Ovary (tissue), 10 donors: ENCODE measurements at places on chromosomes 3 and 15. TPM values are rescaled to one million over a fixed set of nuclear protein-coding genes. Genes with fewer than 3 reads are reported as not detected.

The FGF12 gene
- 4.0 TPM for polyA plus RNA-seq

DNA sequence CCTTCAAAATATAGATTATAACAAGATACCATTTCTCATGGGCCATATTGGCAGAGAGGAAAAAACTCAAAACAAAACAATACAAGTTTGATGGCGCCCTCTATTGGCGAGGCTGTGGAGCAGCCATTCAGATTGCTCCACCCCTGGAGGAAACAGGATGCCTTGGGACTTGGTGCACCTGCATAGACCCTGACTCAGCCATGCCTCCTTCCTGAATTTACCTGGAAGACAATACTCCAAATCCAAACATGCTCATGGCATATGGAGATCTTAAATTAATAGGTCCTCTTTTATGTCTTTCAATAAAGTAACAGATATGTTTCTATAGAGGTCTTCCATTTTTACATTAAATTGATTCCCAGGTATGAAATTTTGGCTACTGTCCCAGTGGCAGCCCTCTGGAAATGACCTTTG, 90.0 kb downstream of the APBA2 start:
- DNase-seq: no peak

DNA sequence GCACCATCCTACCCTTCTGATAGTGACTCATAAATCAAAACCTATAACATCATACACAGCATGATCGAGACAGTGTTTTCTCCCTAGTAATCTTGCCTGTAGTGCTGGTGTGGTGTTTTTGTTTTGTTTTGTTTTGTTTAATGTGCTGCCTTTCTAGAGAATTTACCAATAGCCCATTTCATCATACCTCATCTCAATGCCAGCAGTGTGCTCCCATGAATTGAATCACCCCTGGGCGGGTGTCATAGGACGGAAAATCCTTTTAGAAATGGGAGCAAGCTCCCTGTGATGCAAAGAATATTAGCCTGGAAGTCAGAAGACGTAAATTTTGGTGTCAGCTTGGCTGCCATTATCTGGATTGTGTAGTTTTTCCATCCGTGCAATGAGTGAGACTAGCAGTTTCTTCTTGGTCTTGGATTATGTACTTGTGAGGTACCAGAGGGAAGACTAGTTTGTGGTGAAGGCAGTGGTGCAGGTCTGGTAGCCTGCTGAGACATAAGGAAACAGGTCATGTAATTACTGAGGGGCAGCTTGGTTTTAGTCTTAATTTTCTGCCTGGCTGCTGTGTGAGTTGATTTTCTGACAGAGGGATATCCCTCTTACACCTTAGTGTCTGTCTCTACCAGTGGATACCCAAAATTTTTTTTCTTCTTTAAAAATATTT, 29.9 kb downstream of the IGSF10 start:
- DNase-seq: no peak

GRCh38 chr3:112297714-112298113, 3.7 kb upstream of the SLC9C1 start:
- DNase-seq: no peak

The GOLGA6B gene
- not detected for polyA plus RNA-seq

- no peak for DNase-seq
Observed at GRCh38 chr3:184234224-184234623, 4.8 kb downstream of the VWA5B2 start.

The IQCF6 gene
- polyA plus RNA-seq: not detected

- DNase-seq: no peak
Observed at GRCh38 chr3:183797996-183798395, 27.4 kb downstream of the MAP6D1 start.
